ENCODE measurements at places on chromosomes 2 and 18. TPM values are rescaled to one million over a fixed set of nuclear protein-coding genes. Genes with fewer than 3 reads are reported as not detected.

EIF2B4 gene
- 53.9 TPM for total RNA-seq

GCG gene
- not detected for total RNA-seq

PDE11A gene
- total RNA-seq = 0.42 TPM

ROCK1 gene
- total RNA-seq = 24.5 TPM

ZNF638 gene
- 66.6 TPM for total RNA-seq

OSBPL1A gene
- 20.0 TPM for total RNA-seq

GULP1 gene
- 34.9 TPM for total RNA-seq

PGAP1 gene
- 1.7 TPM for total RNA-seq

FOXD4L1 gene
- 0.09 TPM for total RNA-seq
